ENCODE measurements at places on chromosomes 13 and 19.

DNA sequence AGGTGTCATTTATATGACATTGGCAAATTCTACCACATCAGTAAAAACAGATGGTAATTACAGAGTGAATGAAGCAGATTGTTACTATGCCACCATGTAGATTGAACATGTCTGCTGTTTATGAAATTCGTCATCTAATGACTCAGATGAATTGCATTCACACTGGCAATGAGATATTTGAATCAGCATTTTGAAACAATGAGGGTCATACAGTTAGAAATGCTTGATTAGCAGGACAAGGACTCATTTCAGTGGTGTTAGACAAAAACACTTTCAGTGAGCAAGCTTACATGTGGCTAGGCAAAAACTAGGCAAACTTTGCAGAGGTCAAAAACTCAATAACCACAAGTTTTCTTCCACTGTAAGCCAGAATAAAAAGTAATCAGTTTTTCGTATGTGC, 1165.0 kb downstream of the SLITRK1 start:
- no peak for DNase-seq

- DNase-seq: no peak
Observed at GRCh38 chr13:42814868-42815267, 33.5 kb downstream of the FAM216B start.

DNA sequence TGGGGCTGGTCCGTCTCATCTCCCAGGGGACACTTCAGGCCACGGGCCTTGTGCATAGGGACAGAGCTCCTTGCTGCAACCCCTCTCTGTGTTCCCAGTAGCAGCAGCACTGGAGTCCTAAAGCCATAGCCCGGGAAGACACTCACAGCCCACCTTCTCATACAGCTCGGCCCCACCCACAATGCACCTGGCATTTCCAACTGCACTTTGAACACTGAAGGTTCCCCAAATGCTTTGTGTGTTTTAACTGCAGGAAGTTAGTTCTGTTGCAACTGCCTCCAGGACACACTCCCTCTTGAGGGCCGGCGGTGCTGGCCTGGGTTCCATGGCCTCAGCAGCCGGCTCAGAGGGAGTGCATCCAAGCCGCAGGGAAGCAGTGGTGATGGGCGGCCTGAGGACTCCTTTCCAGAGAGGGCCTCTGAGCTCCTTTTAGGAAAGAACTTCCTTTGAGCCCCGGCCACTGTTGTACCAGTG, 22.7 kb upstream of the TMEM255B start:
- peak; percentile 27 for DNase-seq

DNA sequence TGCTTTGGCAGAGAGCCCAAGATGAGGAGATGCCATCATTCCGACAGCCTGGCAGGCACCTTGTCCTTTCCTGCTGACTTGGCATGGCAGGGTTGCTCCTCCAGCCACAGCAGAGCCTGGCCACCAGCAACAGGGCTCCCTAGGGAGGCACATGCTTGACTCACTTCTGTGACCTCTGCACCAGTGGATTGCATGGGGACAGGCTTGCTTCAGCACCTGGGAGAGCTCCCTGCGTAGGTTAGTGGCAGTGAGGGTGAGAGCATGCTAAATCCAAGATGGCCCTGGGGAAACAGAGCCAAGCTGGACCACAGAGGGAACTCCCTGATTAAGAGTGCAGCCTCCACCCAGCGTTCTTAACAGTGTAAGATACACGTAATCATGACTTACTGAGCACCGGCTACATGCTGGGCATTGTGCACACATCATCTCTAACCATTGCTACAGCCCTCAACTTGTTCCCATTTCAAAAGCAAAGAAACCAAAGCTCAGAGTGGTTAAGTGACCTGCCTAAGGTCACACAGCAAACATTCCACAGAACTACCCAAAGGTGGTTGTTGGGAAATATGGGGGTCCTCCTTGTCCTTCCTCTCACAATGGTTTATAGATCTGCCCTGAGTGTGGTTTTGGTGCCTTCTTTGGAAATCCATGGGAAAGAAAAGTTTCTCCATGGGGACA, 116.6 kb upstream of the UQCRFS1 start:
- peak; percentile 4 for DNase-seq

- DNase-seq: peak; percentile 86
Observed at GRCh38 chr19:51514866-51515481, 13.4 kb upstream of the SIGLEC12 start.

GRCh38 chr13:64127856-64128255, 2712.2 kb upstream of the PCDH20 start:
- DNase-seq: no peak

GRCh38 chr19:28074773-28075172, 1138.2 kb downstream of the UQCRFS1 start:
- no peak for DNase-seq

GRCh38 chr19:3700242-3701032, at the start of gene PIP5K1C:
TSS of gene PIP5K1C (minus strand) at chr19:3700468. CDS start at chr19:3700390, 78 bp downstream.
- DNase-seq: peak; percentile 95

GRCh38 chr13:21124852-21125251, 51.5 kb downstream of the SKA3 start:
- DNase-seq: no peak

GRCh38 chr19:38081547-38082255, 142.3 kb downstream of the DPF1 start:
- DNase-seq: no peak

DNA sequence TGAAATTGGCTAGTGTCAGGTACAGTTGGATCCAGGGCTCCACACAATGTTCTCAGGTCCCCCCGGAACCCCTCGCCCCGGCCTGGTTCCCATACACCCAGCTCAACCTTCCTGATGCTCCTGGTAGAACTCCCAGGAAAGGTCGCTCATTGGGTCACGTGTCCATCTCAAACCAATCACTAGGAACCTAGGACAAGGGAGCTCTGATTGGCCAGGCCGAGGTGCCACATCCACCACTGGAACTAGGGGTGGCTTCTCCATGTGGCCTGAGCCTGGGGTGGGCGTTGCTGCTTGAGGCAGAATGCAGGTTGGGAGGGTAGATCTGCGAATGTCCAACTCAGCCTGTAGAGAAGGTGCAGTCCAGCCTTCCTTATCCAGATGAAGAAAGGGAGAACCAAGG, 6.9 kb upstream of the MEF2B start:
- no peak for DNase-seq

- DNase-seq: peak; percentile 58
Observed at GRCh38 chr13:45511310-45512097, 46.8 kb downstream of the COG3 start.

GRCh38 chr13:46352805-46353204, 34.2 kb downstream of the RUBCNL start:
- DNase-seq: peak; percentile 77

GRCh38 chr19:46603752-46604231, 2.7 kb downstream of the CALM3 start:
- DNase-seq: no peak

DNA sequence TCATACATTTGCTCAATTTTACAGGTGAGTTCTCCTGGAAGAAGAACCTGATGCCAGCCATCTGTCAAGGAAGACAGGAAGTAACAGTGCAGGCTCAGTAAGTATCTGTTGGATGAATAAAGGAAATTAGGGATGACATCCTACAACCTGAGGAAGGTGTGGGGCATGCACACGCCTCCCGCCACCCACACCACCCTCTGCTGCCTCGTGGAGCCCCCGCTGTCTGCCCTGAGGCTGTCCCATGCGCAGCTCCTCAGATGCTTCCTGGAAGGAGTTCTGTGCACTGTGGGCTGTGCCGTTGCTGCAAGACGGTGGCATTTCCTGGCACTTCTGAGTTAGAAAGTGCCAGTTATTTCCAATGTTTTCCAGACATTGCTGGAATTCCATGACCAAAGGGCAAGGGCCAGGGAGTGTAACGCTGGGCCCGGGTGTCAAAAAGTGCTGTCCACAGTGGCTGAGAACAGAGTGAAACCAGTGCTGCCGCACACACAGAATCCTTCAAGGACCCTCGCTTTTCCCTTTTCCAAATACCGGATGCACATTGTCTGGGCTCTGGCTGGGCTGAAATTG, 4.2 kb upstream of the TEX29 start:
- no peak for DNase-seq

DNA sequence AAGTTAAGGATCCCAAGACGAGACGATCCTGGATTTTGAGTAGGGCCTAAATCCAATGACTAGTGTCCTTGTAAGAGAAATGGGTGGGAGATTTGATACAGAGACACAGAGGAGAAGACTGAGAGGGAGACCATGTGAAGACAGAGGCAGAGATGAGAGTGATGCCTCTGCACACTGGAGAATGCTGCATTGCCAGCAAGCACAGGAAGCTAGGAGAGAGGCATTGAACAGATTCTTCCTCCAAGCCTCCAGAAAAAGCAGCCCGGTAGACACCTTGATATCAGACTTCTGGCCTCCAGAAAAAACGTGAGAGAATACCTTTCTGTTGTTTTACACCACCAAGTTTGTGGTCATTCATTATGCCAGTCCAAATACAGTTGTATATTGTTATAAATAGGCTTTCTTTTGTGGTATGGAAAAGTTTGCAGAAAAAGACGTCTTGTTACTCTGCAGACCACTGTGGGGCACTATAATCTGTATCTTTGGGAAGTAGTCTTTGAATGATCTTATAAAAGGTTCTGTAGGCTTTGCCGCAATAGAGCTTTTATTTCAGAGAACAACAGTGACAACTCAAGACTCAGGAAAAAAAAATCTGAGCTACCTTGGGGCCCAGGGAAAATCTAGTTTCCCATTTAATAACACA, 17.9 kb upstream of the RFC3 start:
- DNase-seq: peak; percentile 9

- no peak for DNase-seq
Observed at GRCh38 chr19:55173186-55173713, 6.8 kb upstream of the DNAAF3 start.

GRCh38 chr19:30135093-30135757, 193.2 kb downstream of the URI1 start:
- DNase-seq: no peak

- no peak for DNase-seq
Observed at GRCh38 chr13:21483748-21484147, 24.6 kb upstream of the ZDHHC20 start.

DNA sequence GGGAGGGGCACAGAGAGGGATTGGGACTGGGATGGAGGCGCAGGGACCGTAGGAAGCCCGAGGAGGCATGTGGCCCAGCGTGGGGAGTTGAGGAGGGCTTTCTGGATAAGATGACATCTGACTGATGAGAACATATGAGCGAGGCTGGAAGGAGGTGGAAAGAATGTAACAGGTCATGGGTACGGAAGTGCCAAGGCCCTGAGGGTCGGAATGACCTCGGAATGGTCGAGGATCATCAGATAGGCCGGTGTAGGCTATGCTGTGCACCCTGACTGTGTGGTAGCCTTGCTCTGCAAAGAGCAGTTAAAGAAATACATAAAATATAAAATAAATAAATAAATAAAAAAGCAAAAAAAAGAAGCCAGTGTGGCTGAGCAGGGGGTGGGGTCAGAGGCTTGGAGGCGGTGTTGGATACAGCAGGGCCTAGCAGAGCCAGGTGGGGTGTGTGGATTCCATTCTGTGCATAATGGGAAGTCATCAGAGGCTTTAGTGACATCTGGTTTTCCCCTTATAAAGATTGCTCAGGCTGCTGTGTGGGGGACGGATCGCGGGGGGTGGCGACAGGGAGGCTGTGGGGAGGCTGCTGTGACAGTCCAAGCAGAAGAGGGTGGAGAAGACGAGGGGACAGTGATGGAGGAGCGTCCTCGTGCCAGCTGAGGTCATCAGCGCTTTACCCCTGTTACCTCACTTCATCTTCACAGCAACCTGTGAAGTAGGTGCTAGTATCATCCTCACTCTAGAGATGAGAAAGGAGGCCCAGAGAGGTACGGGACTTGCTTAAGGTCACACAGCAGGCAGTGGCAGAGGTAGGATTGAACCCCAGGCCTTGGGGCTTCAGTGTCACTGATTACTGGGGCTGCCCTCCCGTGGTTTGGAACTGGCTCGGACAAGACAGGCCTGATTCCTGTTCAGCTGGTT, 5.0 kb downstream of the PAK4 start:
- DNase-seq: no peak

DNA sequence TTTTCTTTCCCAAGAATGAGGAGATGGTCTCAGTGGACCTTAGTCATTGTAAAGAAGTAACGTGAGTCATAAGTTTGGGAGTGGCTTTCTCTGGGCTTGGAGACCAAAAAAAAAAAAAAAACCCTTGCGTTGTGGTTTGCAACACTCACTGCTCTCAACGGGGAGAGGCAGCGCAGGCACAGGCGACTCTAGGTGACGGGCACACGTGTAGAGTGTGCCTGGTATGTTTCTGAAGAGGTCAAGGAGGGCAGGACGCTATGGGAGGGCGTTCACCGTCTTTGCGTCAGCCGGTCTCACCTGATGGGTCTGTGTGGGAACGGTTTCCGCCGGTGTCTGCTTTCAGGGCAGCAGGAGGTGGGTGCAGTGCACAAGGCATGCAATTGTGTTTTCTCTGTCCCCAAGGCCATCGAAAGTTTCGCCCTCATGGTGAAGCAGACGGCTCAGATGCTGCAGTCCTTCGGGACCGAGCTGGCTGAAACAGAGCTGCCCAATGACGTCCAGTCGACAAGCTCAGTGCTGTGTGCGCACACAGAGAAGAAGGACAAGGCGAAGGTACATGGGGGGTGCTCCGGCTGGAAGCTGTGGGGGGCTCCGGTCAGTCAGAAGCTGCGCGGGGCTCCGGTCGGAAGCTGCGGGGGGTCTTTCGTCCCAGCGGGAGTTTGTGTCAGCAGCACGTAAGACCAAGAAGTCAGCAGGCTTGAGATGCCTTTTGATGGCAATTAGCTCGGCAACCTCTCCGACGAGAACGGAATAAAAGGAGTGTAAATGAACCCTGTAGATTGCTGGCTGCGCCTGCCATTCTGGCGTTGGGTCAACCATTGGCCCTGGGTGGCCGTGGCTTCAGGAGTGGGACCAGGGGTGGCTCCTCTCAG, 40.8 kb upstream of the F7 start:
- DNase-seq: no peak

- no peak for DNase-seq
Observed at GRCh38 chr19:54949412-54949811, 2.1 kb upstream of the NLRP7 start.

DNA sequence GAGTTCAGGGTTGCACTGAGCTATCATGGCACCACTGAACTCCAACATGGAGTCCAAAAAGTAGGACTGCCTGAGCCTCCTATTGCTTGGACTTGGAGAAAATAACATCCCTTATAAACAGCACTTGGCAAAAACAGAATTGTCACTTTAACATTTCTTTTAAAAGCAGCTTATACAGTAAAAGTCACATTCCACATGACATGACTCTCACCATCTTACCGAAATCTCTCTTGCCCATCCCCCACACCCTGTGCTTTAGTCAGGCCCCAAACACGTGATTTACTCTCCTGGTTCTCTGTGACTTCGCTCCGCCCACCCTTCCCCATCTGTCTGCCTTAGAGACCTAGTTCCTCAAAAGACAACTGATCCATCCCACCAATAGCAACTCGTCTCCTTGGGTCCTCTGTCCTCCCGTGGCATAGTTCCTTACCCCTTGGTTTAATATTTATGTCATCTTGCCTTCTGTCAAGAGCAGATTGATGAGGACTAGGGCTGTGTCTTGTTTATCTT, 4.6 kb downstream of the SAFB start:
- DNase-seq: peak; percentile 98

Measured in suppressor macrophage (primary cell).